B cell (primary cell): ENCODE measurements at places on chromosomes 12 and 14. TPM values are rescaled to one million over a fixed set of nuclear protein-coding genes. Genes with fewer than 3 reads are reported as not detected.
A peak's percentile ranks its signal among the peaks of the same experiment; 100 is the strongest.

DNA sequence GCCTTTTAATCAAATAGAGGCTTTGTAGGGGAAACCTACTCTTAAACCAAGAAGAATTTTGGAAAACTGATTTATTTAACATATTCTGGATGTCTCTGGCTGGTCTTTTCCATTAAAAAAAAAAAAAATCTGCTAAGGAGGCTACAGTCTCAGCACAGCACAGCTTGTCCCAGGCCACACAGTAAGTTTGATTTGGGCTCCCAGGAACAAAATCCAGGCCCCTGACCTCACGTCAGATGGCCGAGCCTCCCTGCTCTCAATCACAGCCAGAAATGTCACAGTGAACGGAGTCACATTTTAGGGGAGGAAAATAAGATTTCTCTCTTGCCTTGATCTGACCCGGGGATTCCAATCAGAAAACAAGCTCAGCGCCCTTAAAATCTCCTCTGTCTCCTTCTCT lies 72.9 kb upstream of the TBX5 start:
- DNase-seq = no peak

GRCh38 chr14:105244334-105244733 lies 4.0 kb upstream of the BTBD6 start:
- no peak for DNase-seq

GRCh38 chr12:116266631-116267349 lies 10.7 kb downstream of the MED13L start:
- no peak for DNase-seq

DNA sequence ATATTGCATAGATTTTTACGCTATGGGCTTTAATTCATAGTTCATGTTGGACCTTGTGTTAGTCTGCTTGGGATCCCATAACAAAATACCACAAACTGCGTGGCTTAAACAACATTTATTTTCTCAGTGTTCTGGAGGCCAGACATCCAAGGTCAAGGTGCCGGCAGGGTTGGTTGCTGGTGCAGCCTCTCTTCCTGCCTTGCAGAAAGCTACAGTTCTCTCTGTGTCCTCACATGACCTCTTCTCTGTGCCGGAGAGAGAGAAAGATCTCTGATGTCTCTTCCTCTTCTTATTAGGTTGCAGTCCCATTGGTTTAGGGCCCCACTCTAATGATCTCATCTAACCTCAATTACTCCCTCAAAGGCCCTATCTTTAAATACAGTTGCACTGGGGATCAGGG lies 170.5 kb downstream of the IPO8 start:
- DNase-seq = no peak

DNA sequence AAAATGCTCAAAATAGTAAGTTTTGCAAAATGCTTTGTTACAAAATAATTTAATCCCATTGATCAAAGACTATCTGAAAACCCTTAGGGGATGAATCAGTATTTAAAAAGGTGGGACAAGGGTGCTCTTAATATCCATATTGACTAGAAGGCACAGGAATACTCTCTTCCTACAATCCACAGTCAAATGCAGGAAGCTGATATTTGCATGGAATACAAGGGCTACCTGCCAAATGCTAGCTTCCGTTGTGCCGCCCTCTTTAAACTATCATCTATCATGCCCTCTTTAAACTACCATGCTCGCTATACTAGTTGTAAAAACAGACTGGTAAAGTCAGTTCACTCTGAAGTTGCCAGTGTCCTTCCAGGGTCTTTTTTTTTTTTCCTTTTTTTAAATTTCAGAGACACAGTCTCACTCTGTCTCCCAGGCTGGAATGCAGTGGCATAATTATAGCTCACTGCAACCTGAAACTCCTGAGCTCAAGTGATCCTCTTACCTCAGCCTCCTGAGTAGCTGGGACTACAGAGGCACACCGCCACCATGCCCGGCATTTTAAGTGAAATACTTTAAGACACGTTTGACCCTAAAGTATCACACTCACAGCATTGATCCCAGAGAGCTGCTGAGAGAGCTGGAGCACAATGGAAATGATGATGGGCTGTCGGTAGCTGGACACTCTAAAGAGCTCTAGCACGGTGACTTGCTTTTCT lies 6.7 kb downstream of the SLC2A3 start:
- no peak for DNase-seq

GRCh38 chr14:52836063-52836462 lies 44.7 kb upstream of the GNPNAT1 start:
- no peak for DNase-seq

- DNase-seq = no peak
Observed at GRCh38 chr14:56098021-56098420, 20.2 kb upstream of the PELI2 start.

DNA sequence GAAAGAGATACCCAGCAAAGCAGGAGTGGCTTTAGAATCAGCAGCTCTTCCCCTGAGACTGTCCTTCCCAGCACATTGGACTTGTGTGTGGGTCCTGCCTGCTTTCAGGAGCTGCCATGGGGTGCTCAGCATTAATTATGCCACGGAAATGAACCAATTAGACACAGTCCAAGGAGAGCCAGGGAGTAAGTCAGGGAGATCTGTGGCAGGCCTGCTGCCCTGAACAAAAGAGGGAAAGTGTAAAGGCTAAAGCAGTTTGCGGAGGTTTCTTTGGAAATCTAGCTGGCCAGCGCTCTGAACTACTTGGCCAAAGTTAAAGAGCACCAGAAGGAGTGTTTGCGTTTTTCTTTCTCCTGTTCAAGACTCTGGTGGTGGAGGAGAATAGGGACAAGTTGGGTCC lies 65.7 kb upstream of the SRSF5 start:
- no peak for DNase-seq

GRCh38 chr12:39780913-39781446 lies 161.4 kb upstream of the ABCD2 start:
- DNase-seq = no peak

GRCh38 chr14:87999277-87999676 lies 5.7 kb upstream of the GPR65 start:
- DNase-seq = peak; percentile 66

DNA sequence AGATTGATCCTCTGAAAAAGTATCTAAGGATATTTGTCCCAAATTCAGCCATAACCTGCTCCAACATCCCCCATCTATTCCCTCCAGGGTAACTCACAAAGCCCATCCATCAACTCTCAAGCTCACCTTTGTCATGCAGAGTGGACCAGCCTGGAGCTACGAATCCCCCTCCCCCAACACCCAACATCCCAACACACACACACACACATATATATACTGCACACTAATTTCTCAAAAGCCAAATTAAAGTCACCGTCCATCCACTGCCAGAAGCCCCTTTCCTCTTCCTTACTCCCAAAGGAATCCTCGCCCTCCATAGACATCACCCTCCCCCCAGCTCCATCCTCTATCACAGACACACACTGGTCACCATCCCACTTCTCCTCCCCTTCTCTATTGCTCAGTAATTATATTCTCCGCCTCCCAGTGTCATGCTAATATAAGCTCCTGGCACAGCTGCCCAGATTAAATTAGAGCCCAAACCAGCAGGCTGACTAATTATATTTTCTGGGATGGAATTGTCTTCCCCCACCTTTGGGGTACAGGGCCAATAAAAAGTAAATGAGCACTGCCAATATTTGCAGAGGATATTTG lies 13.5 kb upstream of the TESPA1 start:
- no peak for DNase-seq

- DNase-seq = no peak
Observed at GRCh38 chr12:6813363-6813762, 8.3 kb upstream of the GPR162 start.

Gene GPR65
- total RNA-seq = 13.4 and 13.7 TPM in 2 replicates

Gene EPYC
- not detected in 2 replicates for total RNA-seq

Gene EID3
- total RNA-seq = 9.2 and 9.4 TPM in 2 replicates

Gene INHBC
- 0.17 TPM in 1 of 2 replicates, not detected in the other for total RNA-seq

Gene SLC6A15
- 0.29 and 0.39 TPM in 2 replicates for total RNA-seq

Gene RILPL2
- 12.6 and 13.0 TPM in 2 replicates for total RNA-seq

Gene LRTM2
- not detected in 2 replicates for total RNA-seq
